AG08395 (cell line): ENCODE measurements at places on chromosomes 5 and 9.

DNA sequence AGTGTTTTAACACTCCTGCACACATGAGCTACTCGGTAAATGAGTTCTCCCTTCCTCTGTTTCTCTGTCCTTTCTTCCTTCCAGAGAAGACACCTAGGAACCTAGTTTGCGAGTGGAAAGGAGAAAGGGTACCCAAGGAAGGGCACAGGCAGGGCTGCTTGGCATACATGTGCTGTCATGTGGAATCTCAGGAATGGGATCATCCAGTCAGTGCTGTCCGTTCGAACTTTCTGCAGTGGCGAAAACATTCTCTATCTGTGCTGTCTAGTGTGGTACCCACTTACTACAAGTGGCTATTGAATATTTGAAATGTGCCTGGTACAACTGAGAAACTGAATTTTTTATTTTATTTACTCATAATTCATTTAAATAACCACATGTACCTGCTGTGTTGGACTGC is 28.0 kb downstream of the NLN start:
- no peak for DNase-seq

DNA sequence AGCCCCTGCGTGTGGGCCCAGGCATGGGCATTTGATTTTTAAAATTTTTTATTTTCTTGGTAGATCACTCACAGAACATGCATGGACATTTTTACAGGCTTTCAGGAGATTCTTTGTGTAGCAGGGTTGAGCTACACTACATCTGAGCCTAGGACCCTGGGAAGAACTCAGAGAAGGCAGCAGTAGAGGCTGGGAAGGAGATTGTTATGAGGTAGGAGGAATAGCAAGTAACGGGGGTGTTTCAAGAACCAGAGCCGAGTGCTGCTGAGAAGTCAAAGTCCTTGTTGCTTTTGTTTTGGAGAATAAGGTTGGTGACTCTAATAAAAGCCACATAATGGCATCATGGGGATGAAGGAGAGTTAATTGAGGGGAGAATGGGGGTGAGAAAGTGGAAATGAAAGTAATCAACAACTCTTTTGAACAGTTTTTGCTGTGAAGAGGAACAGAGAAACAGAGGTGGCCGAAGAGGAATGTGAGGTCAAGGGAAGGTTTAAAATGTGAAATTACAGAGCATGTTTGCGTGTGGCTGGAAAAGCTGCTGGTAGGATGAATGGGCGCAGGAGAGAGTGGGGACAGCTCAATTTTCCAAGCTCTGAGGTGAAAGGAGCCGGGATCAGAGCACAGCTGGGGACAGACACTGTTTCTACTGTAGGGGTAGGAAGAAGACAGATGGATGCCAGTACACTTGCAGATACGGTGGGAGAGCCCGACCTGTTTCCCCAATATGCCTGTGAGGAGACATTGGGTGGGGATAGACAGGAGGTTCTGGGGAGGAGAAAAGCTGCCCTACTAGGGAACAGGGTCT is 4.7 kb upstream of the PDLIM7 start:
- no peak for DNase-seq

DNA sequence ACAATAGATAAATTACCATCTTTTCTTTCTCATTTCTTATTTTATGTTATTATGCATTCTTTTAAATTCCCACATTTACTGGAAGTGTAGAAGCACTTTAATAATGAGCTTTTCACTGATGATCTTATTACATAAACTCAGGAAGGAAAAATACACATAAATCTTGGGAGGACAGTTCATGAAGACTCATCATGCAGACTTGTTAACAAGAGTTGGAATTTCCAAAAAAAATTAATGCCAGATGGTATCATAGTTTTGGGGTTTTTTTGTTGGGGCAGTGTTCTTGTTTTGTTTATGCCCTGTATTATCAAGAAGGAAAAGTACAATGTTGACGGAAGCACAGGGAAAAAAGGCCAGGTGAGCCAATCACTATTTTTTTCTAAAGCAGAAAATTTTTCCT is 35.1 kb downstream of the CEMIP2 start:
- DNase-seq = peak; percentile 47

GRCh38 chr9:86303316-86303975 is 21.1 kb upstream of the ISCA1 start:
- DNase-seq = no peak

DNA sequence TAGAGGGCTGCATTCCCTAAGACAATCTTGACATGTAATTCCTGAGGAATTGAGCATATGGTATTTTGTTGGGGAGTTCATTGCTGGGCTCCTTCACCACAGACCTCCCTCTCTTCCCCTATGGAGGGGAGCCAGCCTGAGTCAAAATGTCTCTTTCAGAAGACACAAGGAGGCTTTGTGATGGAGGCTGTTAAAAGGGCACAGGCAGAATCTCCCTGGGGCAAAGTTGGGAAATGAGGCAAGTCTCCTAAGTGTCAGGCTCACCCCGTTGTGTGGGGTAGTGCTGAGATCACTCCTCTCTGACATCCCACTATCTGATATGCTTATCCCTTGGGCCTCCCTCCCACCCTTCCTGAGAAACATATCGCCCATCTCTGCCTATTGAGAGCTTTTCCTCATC is 30.6 kb downstream of the GFRA3 start:
- DNase-seq = no peak

- no peak for DNase-seq
Observed at GRCh38 chr5:14236757-14237156, 93.6 kb downstream of the TRIO start.

DNA sequence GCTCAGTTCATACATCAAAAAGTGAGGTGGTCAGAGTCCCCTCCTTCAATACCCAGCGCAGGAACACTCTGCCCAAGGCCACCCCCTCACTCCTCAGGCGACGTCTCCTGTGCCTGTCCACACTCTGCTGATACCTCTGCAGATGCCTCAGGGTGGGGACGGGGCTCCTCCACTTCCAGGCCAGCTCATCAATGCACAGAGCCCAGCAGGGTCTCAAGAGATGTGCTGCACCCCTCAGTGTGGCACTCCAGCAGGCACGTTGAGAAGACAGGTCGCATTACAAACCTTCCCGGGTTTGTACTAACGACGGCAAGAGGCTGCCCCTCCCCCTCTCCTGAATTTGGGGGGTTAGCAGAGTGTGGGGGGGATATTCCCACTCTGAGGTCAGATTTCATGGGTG is 128.5 kb downstream of the ZNF354C start:
- DNase-seq = no peak

GRCh38 chr5:122252319-122252718 is 59.7 kb upstream of the SNCAIP start:
- no peak for DNase-seq
